ENCODE measurements at places on chromosomes 2 and 18.

GRCh38 chr2:178309541-178309940 is 115.2 kb downstream of the OSBPL6 start:
- no peak for DNase-seq
- peaks cover 12% of the 10 kb centered on the region for H3K27me3 ChIP-seq
- no peaks in the 10 kb centered on the region for H3K36me3 ChIP-seq

- H3K4me3 ChIP-seq: peak overlapping the region; percentile 76
- DNase-seq: no peak
- no peaks in the 10 kb centered on the region for H3K36me3 ChIP-seq
- peaks cover 61% of the 10 kb centered on the region for H3K4me1 ChIP-seq
- H3K27me3 ChIP-seq: no peaks in the 10 kb centered on the region
Measured at GRCh38 chr18:58536202-58536516, 92.7 kb downstream of the ALPK2 start.

DNA sequence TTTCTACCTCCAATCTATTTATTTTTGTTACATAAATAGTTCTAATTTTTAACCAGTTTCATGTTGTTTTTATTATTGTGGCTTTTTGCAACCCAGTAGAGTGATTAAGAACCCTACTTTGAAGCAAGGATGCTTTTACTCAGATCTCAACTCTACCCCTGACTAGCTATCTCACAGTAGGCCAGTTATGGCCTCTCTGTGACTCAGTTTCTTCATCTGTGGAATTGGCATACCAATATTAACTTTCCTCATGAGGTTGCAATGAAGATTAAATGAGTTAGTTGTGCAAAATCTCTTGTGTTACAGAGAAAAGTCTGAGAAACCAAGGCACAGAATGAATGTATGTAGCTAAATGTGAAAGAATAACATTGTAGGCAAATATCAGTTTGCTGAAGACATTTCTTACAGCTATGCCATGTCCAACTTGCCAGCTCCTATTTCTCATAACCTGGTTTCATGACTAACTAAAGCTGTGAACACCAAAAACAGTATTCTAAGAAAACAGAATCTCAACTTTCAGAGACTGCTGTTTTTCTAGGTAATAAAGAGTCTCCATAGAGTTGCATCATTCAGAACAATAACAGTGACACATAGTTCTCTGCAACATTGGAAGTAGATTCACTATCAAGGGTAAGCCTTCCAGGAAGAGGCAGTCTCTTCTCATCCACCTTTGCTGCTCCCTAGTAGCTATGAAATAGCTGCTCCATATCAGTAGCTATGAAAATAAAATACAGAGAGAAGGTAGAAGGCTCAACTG is 33.2 kb upstream of the CYTIP start:
- H3K27me3 ChIP-seq: no peaks in the 10 kb centered on the region
- no peaks in the 10 kb centered on the region for H3K36me3 ChIP-seq
- no peak overlapping the region for H3K27ac ChIP-seq
- DNase-seq: no peak
- H3K4me3 ChIP-seq: no peak overlapping the region

DNA sequence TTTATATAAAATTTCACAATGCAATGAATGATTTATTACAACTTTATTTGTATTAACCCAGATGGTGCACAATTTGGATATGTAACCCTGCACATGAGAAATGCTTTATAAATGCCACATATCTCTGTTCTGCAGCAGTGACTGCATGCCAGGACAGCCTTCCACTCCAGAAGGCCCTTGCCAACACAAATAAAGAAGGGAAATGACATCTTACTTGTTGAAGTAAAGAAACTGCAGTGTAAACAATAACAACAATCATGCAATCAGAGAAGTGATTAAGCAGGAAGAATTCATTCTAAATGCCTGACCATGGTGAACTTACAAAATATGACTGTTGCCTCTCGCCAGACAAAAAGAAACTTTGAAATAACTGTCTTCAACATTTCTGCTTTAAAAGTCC is 129.9 kb upstream of the CHST9 start:
- H3K4me3 ChIP-seq: no peak overlapping the region
- no peaks in the 10 kb centered on the region for H3K27me3 ChIP-seq
- no peaks in the 10 kb centered on the region for H3K36me3 ChIP-seq
- no peaks in the 10 kb centered on the region for H3K4me1 ChIP-seq

- no peak overlapping the region for H3K27ac ChIP-seq
- no peak overlapping the region for H3K4me3 ChIP-seq
- no peaks in the 10 kb centered on the region for H3K4me1 ChIP-seq
Measured at GRCh38 chr2:28277466-28277865, 115.2 kb upstream of the FOSL2 start.

DNA sequence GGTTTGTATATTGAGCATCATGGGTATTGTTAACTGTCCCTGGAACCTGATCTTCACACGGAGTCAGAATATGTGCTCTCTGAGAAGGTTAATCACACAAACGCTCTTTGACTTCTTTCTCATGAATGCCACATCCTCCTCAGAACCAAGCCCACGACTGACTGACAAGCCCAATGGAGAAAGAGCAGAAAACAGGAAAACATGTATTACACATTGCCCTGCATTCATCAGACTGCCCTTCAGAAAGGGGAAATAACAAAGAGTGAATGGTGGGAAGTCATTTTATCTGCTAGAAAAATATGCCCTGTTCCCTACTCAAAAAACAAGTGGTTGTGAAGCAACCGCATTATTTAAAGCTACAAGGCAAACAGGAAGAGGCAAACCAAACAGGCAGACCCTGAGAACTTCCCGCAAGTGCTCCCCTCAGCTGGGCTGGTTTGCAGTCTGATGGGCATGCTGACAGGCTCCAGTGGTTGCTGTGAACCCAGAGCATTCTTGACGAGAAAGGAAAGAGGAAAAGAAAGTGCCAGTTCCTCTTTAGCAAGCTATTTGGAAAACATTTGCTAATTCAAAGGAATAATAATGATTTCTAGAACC is 172.9 kb upstream of the SETBP1 start:
- H3K4me3 ChIP-seq: no peak overlapping the region
- no peak overlapping the region for H3K27ac ChIP-seq
- no peaks in the 10 kb centered on the region for H3K27me3 ChIP-seq

DNA sequence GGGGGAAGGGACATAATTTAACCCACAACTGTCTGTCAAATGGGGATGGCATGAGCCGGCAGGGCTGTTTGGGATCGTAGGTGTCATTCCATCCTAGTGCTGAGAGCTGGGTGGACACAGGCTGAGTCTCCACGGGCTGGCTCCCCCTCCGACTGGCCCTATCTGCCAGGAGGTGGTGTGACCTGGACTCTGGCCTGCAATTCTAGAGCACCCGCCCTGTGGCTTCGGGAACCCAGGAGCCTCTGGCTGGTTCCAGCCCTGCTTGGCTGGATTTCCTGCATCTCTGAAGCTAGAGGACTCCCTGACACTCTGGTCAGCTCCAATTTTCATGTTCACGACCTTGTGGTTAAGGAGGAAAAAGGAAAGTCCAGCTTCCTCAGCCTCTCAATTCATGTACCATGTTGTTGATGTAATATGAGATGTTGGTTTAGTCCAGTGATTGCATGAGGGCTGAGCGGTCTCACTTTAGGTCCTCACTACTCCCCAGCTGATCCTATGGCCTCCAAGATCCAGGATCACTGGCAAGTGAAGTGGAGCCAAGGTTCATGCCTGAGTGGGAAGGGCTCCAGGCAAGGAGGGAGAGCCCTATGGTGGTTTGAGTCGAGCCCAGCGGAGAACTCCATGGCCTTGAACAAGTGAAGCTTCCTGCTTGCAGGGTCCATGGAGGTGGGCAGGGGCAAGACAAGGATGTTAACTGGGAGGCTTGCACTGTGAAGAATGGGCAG is 169.1 kb downstream of the NDUFA10 start:
- H3K27ac ChIP-seq: no peak overlapping the region
- no peaks in the 10 kb centered on the region for H3K4me1 ChIP-seq
- H3K4me3 ChIP-seq: no peak overlapping the region
- peaks cover 29% of the 10 kb centered on the region for H3K27me3 ChIP-seq
- H3K36me3 ChIP-seq: no peaks in the 10 kb centered on the region

Data from naive B cell (primary cell).